ENCODE measurements at places on chromosomes 1 and 21.

GRCh38 chr1:178487070-178487615 is 9.6 kb downstream of the CLEC20A start:
- DNase-seq: no peak

GRCh38 chr1:14173598-14173997 is 424.9 kb upstream of the KAZN start:
- no peak for DNase-seq

DNA sequence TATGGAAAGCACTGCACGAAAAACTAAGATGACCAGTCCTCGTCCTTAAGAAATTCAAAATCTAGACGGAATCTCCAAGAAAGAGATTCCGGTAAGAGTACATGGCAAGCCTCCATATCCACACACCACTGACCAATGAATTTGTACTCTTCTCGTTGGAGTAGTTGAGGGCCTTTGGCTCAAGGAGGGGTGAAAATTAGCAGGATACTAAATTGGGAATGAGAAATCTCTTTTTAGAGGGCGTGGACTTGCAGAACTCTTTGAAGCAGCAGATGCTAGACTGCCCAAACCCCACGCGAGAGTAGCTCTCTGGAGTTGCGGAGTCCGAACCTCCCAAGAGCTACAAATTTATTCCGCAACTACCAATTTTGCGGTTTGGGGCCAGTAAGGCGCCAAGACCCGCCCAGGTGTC is 872 bp upstream of the PPP2R5A start:
- no peak for DNase-seq

GRCh38 chr1:53663529-53664300 is 75.2 kb downstream of the GLIS1 start:
- no peak for DNase-seq

GRCh38 chr1:15445390-15446122 is 7.3 kb downstream of the CTRC start:
- DNase-seq: no peak

DNA sequence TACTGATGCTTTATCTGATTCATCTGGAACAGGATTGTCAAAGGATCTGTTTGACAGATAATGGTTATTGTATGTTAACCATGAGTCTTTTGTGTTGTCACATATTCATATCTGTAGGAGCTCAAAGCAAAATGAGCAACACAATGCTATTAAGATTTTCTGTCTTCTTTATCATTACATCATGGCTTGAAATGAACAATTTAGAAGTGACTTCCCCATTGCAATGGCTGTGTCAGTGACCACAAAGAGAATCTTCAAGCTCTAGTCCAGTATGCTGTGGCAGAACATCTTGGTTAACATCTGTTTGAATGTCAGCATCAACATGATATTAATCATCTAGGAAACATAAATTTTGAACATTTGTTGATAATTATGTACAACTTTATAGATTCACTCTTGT is 1148.5 kb downstream of the PLA2G4A start:
- no peak for DNase-seq

DNA sequence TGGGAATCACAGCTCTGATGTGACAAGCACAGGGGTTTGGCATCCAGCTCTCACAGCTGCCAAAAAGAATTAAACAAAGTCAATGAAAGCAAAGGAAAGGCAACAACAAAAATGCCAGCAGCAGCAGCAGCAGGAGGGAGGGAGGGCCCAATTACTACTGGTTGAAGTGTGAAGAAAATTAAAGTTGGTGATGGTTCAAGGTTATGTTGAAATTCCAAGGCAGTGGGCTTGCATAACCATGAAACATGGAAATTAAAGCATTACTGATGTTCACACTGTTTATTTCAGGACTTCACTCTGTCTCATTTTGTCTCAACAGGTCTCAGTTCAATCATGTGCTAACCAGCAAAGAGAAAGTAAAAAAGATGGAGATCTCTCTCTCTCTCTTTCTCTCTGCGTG is 220.3 kb upstream of the LYPLAL1 start:
- no peak for DNase-seq

DNA sequence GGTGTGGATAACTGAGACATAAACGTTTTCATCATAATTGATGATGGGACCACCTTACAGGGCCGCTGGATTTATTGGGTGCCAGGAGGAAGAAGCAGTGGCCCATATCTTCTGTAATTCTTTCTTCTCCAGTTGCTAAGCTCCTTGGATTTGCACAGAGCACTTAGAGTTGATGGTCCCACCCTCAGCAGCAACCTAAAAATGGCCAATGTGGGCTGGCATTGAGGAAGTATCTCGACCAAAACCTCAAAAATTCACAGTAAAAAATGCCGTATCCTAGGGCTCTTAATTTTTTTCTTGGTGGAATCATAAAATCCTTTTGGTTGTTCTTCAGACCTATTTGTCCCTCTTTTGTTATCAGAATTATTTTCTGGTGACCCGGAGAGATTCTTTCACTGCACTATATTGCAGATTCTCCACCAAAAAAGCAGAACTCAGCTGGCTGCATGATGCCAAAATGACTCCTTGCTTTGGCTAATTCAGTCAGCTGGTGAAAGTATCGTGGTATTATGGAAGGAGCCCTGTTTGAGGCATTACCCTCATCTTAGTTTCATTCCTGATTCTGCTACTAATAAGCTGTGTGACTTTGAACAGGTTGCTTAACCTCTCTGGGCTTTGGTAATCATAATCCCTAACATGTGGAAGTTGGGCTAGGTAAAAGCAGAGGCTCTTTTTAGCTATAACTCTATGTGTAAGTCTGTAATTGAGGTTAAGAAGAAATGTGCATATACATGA is 27.6 kb downstream of the KIRREL1 start:
- no peak for DNase-seq

DNA sequence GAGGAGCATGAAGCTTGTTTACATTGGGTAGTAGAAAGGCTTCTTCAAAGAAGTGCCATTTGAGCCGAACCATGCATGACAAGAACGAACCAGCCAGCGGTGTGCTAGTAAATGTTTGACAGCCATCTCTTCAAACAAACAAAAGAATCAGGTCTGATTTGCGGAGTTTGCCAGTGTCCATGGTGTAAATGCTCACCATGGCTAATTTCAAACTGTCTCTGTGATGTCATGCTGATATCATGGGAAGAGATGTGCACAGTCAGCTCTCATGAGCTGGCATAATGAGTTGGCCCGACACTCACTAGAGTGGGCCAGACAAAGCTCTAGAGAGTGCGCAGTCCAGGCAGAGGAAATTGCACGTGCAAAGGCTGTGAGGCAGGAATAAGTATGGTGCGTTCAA is 101.1 kb downstream of the KAZN start:
- no peak for DNase-seq

DNA sequence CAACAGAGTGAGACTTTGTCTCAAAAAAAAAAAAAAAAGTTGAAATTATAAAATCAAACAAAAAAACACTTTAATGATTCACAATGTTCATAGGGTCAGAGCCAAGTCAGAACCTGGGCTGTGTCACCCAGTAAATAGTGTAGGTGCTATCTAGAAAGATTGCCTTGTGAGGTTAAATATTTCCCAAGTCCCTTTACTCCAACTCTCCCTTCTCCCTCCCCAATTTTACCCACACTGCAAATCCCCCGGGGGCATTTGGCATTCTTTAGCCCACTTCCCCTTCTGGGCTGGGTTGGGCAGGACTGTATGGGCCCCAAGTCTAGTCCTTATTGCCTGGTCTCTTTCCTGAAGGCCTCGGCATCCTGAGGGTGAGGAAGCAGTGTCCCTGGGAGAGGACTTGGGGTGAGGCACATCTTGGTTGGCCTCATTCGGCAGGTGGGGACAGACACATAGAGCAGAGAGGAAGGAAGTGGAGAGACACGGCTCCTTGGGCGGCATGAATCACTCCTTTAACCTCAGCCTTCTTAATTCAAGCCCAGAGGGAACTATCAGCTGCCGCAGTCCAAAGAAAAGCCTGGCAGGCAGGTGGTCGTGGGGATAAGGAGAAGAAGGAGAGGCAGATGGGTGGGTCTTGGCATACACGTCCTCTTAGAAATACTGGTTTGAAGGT is 8.2 kb downstream of the ADORA1 start:
- no peak for DNase-seq

All from vagina (tissue), 2 donors.